ENCODE measurements at places on chromosomes 7 and 10.

DNA sequence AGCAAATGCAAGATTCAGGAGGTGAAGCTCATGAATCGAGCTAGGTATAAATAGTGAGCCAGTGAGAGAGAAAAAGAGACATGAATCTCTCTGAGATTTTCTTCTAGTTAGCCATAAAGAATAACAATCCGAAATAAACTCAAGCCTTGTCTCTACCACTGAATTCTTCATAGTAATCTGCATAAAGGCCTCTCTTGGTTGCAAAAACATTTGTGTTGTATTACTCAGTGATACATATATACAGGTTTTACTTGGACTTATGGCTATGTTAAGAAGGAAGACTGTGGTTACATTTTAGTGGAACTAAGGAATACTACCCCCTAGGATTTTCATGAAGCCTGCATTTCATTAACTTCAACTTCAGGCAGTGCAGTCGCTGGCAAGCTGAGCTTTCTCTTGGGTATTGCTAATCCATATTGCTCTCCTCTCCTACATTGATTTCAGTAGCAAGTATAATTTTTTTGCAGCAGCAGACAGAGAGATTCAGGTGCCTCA, 72.7 kb upstream of the TRIL start:
- no peak for DNase-seq

GRCh38 chr7:128419257-128419656, 9.5 kb upstream of the IMPDH1 start:
- no peak for DNase-seq

DNA sequence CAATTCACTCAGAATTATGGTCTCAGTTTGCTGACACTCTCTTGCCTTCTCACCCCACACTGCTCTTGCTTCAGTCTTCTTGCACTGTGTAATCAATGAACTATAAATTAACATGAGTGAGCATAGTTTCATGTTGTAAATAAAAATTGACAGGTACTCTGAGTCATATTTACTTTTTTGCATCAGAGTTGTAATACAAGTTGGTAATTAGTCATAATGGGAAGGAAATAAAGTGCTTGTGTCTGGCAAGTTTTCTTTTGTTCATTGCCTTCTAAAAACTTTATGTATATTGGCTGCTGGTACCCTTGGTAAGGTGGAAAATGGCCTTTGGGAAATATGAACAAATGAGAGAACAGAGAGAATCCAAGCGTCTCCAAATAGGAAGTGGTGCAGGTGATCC, 169.3 kb upstream of the MAGI2 start:
- DNase-seq, result no peak

DNA sequence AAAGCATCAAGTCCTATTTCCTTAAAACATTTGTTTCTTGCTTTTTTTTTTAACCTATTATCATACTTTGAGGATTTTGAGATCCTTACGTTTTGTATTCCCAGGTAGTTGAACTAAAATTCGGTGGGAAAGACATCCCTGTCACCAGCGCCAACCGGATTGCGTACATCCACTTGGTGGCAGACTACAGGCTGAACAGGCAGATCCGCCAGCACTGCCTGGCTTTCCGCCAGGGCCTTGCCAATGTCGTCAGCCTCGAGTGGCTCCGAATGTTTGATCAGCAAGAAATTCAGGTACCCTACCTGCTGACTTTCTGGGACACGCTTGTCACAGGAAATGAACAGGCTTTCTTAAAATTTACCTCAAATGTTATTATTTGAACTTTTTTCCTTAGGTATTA, 83.0 kb upstream of the DNAJB6 start:
- DNase-seq, result no peak

GRCh38 chr7:132117636-132118035, 458.6 kb downstream of the PLXNA4 start:
- no peak for DNase-seq

- no peak for DNase-seq
These were observed 73.1 kb downstream of the CD36 start for GRCh38 chr7:80711531-80711930.

DNA sequence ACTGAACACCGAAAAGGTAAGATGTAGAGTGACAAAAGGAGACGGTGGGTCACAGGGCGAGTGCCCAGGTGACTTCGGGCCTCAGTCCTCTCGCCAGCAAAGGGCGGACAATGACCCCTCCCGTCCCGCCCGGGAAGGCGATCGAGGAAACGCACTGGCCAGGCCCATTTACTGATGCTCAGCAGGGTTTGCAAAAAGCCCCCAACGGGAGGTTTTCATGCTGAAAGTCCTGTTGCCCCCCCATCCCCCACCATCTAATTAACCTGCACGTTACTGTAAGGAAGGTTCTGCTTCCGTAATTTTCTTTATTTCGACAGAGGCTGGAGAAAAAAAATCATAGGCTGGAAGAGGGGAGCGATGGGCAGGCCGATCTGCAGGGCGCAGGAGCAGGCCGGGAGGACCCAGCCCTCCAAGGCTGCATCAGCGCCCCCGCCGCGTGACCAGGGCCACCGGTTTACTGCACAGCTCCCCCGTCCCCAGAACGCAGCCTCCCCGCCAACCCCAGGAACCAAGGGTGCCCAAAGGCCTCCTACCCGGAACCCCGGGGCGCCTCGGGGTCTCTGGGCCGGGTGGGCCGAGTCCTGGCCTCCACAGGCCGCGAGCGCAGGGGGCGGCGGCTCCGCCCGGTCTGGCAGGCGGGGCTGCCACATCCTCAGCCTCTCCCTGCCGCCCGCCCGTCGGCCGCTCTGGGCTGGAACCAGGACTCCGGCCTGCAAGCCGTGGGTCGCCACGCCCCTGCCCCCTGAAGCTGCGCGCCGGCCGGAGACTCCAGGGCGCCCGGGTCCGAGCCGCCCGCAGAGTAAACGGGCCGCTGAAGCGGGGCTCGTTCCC, 613 bp downstream of the OAT start:
- peak; percentile 39 for DNase-seq

DNA sequence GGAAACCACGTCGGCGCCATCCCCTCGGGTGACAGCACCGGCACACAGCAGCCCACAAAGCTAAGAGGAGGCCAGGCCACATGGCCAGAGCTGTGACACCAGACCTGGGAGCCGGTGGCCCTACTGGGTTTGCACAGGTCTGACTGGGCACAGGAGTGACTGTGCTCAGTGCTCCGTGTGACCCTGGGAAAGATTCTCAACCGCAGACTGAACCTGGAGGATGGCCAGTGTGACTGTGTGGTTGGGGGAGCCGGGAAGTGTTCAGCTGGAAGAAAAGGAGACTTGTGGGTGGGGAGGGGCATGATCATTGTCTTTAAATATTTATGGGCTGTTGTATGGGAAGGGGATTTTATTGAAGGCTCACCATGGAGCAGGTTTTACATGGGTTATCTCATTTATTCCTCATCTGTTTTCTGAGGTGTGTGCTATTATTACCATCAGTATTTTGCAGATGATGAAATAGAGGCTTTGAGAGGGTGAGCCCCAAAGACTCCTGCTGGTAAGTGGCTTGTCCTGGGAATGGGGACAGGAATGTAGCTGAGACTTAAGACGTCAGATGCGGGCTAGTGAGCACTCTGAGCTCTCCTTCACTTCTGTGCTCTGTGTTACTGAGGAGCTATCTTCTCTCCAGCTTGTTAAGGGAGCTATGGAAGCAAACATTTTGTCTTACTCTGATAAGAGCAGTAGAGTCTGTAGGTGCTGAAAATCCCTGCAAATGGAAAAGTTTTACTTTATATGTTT, 127.5 kb downstream of the TMEM178B start:
- no peak for DNase-seq

DNA sequence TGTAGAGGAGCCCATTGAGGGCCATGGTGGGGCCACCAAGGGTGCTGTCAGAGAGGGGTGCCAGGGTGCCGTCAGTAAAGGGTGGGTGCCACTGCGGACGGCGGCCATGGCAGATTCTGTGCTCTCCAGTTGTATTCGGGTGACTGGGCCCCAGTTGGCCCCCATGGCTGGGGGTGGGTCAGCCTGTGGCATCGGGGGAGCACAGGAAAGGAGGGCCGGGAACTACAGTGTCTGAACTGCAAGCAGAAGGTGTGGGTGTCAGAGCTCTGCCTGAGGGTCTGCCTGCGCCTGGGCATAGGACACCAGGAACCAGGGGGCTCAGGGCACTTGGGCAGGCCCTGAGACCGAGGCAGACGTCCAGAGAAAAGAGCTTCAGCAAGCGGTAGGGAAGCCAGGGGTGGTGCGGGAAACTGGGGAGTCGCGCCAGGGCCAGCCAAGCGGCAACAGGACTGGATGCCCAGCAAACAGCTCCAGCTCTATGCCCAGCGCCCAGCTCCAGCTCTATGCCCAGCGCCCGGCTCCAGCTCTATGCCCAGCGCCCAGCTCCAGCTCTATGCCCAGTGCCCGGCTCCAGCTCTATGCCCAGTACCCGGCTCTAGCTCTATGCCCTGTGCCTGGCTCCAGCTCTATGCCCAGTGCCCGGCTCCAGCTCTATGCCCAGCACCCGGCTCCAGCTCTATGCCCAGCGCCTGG, 502.3 kb upstream of the FOXK1 start:
- no peak for DNase-seq

DNA sequence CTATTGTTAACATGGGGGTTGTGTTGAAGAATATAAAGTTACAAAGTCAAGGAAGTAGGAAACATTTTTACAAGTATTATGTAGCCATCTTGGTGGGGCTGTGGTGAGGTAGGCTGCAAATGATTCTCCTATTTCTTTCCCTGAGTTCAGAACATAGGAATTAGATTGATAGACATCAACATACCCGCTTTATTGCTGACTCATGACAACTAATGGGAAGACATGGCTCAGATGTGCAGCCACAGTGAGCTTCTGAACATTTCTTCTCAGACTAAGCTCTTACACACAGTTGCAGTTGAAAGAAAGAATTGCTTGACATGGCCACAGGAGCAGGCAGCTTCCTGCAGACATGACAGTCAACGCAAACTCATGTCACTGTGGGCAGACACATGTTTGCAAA, 110.7 kb downstream of the ANKRD30A start:
- no peak for DNase-seq
